Mammary epithelial cell (primary cell): ENCODE measurements at places on chromosomes 12 and 14. TPM values are rescaled to one million over a fixed set of nuclear protein-coding genes. Genes with fewer than 3 reads are reported as not detected.

The CD27 gene
- total RNA-seq: not detected

GRCh38 chr12:43208221-43208620 lies 343.8 kb downstream of the ADAMTS20 start:
- DNase-seq: no peak

DNA sequence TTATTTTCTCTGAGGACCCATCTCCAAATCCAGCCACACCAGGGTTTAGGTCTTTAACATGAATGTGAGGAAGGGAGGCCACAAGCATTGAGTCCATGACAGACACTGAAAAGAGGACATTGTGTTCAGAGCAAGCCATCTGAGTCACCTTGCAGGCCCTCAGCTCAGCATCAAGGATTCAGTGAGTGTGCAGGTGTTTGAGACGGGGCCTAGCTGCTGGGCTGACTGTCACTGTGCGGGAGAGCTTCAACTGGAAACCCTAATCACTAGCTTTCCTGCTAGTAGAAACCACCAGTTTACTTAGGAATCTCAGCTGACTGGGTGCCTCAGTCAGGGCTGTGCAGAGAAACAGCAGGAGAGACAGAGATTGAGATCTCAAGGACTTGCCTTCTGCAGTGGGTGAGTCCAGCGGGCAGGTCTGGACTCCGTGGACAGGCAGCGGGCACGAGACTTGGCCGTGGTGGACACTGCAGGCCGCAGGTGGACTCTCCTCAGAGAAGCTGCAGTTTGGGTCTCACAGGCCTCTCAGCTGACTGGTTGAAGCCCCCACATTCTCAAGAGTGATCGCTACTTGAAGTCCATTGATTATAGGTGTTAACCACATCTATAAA lies 86.1 kb upstream of the DYNC1H1 start:
- DNase-seq: no peak

GRCh38 chr12:26056335-26056734 lies 68.5 kb downstream of the BHLHE41 start:
- DNase-seq: peak; percentile 78

DNA sequence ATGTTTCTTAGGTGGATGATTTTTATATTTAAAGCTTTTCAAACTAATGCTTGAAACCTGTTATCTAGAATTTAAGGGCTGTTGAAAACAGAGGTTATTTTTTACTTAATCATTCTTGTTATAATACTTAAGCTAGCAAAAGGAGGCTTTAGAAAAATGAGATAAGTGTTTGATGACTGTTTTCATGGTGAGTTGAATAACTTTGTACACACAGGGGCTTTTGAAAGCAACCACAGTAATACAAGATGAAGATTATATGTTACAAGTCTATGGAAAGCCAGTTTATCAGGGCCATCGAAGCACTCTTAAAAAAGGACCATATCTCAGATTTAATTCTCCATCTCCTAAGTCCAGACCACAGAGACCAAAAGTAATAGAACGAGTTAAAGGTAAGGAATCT lies 33.3 kb downstream of the KIAA0586 start:
- DNase-seq: no peak

The KRT77 gene
- not detected in 2 replicates for total RNA-seq

- no peak for DNase-seq
Measured at GRCh38 chr14:68532496-68532895, 260.4 kb downstream of the ZFP36L1 start.

DNA sequence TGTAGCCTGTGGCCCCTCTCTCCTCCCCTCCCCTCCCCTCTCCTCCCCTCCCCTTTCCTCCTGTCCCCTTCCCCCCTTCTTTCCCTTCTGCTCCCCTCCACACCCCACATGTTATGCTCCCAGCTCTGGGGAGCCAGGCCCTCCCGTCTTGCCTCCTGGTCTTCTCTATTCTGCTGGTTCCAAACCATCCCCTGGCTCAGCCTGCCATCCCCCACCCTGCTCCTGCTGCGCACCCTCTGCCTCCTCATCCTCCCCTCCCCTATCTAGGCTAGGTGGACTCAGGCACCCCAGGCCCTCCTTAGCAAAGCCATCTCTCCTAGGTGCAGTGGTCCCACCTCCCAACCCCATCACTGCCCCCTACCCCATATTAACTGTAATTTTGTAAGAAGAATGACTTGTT lies 99.5 kb downstream of the CALM1 start:
- no peak for DNase-seq

The PRIMA1 gene
- total RNA-seq: 0.31 TPM in 1 of 2 replicates, not detected in the other

The AGAP2 gene
- total RNA-seq: 0.69 and 0.99 TPM in 2 replicates

DNA sequence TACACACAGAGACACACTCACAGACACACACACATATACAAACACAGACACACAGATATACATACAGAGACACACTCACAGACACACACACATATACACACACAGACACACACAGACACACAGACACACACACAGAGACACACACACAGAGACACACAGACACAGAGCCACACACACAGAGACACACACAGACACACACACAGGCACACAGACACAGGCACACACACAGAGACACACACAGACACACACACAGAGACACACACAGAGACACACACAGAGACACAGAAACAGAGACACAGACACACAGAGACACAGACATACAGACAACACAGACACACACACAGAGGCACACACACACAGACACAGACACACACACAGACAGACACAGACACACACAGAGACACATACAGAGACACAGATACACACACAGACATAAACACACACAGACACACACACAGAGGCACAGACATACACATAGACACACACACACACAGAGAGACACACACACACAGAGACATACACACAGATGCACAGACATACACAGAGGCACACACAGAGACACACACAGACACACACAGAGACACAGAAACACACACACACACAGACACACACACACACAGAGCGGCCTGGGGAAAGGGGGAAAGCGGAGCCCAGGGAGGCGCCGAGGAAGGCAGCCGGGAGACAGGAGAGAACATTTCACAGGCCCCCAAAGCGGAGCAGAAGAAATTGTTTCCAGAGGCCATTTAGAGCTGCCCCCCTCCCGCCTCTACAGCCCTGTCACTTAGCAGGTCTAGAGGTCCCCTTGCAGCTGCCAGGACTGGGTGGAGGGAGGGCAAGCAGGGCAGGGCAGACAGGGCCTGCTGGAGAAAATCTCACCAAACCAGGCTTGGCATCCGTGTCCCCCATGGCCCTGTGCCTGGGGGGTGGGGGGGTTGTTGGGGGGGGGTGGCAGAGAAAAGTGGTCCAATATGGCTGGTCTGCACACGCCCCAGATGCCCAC lies 38.9 kb downstream of the SERPINA3 start:
- no peak for DNase-seq

- no peak for DNase-seq
Measured at GRCh38 chr14:81682134-81682533, 148.5 kb upstream of the SEL1L start.

GRCh38 chr12:75322464-75322863 lies 7.7 kb downstream of the CAPS2 start:
- no peak for DNase-seq

The HSPB8 gene
- not detected in 2 replicates for total RNA-seq

The CMA1 gene
- total RNA-seq: not detected in 2 replicates

- no peak for DNase-seq
Measured at GRCh38 chr12:1880153-1880845, 38.2 kb downstream of the CACNA2D4 start.

The CCDC177 gene
- total RNA-seq: not detected

DNA sequence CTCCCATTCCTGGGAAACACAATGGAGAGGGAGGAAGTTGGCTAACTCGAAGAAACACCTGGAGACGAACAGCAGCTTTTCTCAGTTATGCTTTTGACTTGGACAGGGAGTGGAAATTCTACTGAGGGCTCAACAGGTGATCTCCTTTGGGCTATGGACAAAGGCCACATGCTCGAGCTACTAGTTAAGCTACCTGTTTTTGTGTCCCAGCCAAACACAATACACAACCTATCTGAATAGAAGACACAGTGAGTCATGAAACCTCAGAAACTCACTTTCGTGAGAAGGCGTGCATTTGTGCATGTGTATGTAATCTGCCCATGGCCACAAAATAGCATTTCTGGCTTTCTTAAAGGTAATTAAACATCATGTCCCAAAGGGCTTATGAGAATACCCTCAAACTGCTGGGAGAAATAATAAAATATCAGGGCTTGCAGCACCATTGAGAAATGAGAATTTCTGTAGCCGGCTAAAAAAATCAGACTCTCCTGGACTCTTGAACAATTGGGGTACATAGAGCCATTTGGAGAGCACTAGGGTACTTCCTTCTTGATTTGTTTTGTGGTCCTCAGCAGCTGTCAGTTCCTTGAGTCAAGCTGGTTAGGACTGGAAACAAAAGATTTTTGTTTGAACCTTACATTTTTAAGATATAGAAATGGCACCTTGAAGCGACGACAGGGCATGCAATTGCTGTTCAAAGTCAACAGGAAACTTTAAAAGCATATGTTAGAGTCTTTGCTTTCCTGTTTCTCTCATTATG lies 85.5 kb upstream of the PTHLH start:
- peak; percentile 99 for DNase-seq

DNA sequence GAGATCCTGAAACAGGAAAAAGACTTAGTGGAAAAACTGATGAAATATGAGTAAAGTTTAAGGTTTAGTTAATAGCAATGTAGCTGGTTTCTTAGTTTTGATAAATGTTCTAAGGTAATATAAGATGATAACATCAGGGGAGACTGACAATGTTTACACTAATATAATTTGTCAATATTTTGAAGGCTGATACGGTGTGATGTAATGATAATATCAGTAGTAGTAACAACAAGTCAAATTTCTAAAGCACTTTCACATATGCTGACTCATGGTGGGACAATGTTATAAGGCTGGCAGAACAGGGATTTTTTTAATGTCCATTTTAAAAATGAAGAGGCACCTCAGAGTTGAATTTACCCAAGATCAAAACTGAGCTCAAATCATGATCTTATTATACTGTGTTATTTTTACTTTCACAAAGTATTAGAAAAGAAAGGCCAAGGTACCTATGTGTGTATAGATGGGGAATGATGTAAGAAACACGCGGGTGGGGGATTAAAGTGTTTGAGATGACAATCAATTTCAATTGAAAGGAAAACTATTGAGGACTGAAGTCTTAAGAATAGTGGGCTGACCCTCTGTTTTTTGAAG lies 2.4 kb upstream of the FLRT2 start:
- DNase-seq: no peak

GRCh38 chr12:71008616-71009015 lies 88.1 kb upstream of the PTPRR start:
- DNase-seq: no peak

GRCh38 chr12:54932691-54933090 lies 51.9 kb downstream of the TESPA1 start:
- peak; percentile 33 for DNase-seq

DNA sequence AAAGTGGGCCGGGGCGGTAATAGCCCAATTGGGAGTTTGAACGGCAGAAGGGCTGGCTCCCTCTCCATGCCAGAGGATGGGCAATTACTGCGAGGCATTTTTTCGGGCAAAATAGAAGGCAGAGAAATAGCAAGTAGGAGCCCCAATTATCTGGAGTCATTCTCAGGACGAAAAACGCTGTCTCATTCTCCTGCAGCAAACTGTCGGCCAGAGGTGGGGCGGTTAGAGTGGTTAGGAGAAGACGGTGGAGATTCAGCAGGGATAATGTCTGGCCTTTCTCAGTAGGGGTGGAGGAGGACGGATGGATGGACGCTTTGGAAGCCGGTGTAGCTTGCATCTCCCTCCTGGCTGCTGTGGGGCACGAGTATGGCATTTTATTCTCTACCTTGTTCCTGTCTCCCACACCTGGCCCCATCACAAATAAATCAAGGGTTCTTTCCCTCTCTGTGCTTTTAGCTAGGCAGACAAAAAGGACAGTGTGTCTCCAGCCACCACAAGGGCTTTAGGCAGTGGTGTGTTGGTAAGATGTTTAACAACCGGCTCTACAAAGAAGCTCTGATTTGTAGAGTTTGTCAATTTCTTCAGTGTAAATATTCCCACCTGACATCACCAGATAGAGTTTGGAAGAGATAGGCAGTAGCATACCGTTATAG lies 140.5 kb upstream of the LHX5 start:
- DNase-seq: no peak

The TOMM20L gene
- not detected in 2 replicates for total RNA-seq

DNA sequence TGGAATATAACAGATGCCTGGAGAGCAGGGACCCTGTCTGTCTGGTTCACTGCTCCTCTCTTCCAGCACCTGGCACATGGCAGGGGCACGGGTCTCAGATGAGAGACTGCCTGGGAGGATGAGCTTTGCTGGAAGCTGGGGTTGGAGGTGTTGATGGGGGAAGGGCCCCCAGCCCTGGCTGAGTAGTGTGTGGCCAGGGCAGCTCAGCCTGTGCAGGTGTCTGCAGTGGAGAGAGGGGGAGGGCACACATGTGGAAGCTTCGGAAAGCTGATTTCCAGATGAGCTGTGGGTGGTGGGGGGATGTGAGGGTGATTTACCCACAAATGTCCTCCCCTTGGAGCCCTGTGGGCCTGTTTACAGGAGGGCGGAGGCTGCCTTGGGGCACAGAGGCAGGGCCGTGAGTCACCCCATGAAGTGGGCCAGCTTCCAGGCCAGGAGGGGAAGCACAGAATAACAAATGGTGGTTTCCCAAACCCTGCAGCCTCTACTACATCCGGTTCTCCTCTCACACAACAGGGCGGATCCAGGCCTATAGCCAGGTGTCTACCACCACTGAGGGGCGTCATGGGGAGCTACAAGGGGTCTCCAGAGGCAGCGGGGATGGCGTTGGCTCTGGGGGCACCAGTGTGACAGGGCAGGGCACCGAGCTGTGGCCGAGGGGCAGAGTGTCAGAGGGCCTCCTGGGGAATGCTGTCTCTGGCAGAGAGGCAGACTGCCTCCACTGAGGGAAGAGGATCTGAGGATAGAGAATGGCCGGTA lies 11.0 kb downstream of the KRT7 start:
- DNase-seq: peak; percentile 96

The SOX5 gene
- total RNA-seq: not detected in 2 replicates

GRCh38 chr12:24066865-24067264 lies 117.4 kb upstream of the SOX5 start:
- peak; percentile 2 for DNase-seq

DNA sequence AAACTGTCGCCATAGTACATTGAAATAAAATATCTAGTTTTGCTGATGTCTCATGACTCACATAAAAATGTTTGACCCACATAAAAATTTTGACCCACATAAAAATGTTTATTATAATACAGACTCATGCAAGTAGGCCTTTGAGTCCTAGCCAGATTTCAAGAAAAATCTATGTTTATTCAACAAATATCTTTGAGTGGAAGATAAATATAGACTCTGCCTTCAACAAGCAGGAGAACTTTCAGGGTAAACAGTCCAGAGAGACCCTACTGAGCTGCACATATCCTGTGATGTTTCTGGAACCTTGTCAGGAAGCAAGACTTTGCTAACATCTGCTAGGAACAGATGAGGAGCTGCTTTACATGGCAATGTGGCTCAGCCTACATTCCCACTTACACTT lies 283.1 kb downstream of the MDGA2 start:
- no peak for DNase-seq

- DNase-seq: no peak
Measured at GRCh38 chr12:97267594-97268202, 194.9 kb upstream of the RMST start.

DNA sequence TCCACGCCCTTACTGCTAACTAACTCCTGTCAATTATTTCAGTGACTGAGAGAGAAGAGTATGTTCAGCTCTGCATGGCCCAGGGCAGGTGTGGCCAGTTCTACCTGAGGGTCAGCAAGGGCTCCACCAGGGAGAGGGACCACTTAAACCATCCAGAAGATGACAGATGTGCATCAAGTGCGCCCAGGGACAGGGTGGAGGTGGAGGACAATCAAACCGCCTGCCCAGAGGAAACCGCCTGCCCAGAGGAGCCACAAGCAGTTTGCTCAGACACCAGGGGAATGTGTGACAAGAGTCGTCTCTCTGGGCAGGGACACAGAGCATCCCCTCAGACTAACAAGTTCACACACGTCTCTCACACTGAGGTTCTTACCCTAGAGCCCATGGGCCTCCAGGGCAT lies 14.5 kb downstream of the DPF3 start:
- DNase-seq: no peak

GRCh38 chr14:102530828-102531478 lies 21.4 kb upstream of the ANKRD9 start:
- no peak for DNase-seq
